ENCODE measurements at places on chromosomes 5 and 9.

- no peak for ATAC-seq
Observed at GRCh38 chr5:150215979-150216944, 26.4 kb downstream of the SLC6A7 start.

DNA sequence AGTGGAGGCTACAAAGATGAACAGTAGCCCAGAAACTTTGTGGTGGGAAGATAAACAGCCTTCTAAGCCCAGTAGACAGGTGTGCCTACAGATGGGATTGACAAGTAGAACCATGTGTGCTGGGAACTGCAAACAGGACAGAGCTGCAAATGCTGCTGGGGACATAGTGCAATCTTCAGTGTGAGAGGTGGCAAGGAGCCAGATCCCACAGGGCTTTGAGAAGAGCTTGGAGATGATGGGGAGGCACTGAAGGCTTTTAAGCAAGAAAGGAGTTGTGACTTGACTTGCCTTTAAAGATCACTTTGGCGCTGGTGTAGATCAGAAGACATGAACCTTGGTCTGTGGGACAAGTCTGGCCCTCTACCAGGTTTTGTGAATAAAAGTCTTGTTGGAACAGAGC lies 675.2 kb downstream of the ACTL7B start:
- no peak for ATAC-seq

DNA sequence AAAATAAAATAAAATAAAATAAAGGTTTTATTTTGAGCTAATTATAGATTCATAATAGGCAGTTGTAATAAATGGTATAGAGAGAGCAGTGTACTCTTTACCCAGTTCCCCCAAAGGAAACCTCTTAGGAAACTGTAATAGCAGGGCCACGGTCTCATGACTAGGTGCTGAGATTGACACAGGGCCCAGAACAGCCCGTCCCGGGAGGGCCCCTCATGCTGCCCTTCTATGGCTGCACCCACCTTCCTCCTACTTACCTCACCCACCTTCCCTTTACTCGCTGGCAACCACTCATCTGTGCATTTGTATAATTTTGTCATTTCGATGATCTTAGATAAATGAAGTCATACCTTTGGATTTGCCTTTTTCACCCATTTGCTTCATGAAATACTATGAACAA lies 16.1 kb downstream of the CACNA1B start:
- no peak for ATAC-seq

DNA sequence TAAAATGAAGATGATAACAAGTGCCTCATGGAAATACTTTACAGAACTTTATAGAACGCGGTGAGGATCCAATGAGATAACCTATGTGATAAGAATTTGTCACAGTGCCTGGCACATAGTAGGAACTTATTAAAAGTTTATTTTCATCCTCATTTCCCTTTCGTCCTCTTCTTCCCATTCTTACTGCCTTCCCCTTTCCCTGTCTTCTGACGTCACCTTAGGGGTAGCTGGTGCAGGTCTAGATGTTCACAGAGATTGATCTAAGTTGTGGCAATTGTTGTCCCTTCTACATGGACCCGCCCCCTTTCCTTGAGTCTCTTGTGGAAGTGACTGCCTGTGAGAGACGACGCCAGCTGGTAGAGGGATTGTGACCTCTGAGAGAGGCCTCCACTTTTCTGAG lies 46.5 kb upstream of the NTRK2 start:
- no peak for ATAC-seq

- ATAC-seq, result no peak
Observed at GRCh38 chr9:135385793-135386192, 93.8 kb upstream of the PPP1R26 start.
